Lung (tissue), 17 donors: ENCODE measurements at places on chromosomes 7 and 10. TPM values are rescaled to one million over a fixed set of nuclear protein-coding genes. Genes with fewer than 3 reads are reported as not detected.

MLXIPL gene
- total RNA-seq = 16.1 TPM

TCTN3 gene
- total RNA-seq = 43.2 TPM

ANKRD61 gene
- total RNA-seq = not detected

GRCh38 chr7:82430500-82431465 is 12.8 kb downstream of the CACNA2D1 start:
- no peak for DNase-seq

DNA sequence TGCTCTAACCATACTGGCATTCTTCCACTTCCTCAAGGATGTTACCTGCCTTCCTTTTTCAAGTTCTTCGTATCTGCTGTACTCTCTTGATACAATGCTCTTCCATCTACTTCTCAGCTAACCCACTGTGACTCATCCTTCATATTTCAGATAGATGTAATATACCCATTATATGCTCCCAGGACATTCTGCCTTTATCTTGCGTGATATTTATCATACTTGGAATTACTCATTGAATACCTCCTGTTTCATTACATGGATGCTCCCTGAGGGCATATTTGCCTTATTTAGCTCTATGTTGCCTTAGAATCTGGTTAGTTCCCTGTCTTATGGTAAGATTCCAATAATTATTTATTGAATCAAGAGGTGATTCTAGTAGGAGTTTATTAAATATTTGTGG is 706.4 kb downstream of the SORCS3 start:
- no peak for DNase-seq

DNA sequence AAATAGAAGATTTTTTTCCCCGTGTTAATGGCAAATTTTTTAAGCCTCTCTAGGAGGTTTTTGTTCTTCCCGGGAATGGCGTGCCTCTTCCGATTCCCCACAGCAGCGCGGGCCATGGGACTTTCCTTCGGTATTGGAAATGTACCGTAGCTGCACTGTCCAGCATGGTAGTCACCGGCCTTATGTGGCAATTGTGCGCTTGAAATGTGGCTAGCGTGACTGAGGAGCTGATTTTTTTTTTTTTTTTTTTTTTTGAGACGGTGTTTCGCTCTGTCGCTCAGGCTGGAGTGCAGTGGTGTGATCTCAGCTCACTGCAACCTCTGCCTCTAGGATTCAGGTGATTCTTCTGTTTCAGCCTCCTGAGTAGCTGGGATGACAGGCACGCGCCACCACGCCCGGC is 938 bp upstream of the TCTN3 start:
- DNase-seq = no peak

DNA sequence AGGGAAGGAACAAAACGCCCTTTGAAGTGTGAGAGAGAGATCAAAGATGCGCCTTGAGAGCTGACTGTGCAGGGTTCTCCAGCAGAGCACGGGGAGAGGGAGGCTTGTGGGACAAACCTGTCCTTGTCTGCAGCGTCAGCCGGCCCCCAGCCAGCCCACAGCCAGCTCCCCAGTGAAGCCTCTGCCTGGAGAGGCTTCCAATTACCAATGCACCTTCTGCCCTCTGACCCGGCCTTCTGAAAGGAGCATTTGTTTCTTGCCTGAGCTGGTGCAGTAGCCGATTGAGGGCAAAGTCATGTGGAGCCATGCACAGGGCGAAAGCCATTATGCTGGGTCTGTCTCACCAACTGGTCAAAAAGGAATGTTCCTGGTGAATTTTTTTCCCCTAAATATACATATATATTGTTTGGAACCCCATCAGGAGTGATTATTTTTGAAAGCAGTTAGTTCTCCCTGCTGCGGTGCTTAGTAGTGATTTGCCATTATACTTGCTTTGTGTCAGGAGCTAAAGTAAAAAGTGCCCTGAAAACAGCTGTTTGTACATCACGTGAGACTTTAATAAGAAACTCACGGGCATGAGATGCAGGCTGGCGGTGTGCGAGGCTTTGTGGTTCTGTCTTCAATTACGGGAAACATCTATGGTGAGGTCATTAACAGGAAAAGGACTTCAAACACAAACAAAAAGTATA is 268.6 kb downstream of the KLF6 start:
- DNase-seq = no peak

DNA sequence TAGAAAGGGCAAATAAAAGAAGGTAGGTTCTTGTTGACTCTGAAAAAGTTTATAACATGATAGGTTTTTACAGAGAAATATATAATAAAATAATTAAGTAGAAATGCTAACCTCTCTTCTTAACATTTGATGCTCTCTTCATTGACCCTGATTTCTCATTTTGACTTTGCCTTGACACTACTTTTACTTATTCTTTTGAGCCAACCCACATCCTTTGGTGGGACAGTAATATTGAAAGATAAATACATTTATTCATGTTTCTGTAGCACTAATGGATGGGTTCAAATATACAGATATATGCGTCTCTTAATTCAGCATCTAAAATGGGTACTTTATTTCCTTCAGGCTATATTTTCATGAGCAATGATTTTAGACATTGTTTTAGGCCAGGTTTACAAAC is 34.4 kb downstream of the DDC start:
- DNase-seq = no peak

DNA sequence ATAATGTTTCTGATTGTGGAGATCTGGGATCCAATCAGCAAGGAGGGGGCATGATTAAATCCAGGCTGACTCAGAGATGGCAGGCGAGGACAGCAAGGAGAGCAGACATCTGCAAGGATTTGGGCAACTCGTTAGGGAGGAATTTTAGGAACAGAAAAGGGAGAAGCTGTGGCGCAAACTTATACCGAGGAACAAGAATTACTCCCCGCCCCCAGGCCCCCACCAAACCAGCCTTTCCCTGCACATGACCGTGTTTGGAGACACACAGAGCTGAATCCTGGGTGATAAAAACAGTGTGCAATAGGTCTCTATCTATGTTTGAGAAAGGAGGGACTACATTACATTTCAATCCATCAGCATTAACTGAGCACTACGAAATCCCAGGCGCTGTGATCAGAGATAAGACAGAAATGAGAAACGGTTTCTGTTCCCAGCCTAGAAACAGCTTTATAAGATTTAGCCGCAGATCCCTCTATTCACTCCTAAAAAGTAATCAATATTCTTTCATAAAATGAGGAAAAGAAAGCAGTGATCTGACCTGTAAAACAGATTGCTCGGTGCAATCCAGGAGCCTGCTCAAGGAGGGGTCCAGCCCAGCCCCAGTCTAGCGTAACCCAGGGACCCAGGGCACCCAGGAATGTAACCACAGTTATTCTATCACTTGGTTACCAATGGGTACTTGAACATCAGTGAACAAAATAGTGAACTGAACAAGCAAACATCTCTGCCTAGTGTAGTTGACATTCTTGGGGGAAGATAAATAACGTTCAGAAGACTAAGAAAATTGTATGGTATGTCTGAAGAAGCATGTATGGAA is 37.2 kb upstream of the RAPGEF5 start:
- no peak for DNase-seq

DNA sequence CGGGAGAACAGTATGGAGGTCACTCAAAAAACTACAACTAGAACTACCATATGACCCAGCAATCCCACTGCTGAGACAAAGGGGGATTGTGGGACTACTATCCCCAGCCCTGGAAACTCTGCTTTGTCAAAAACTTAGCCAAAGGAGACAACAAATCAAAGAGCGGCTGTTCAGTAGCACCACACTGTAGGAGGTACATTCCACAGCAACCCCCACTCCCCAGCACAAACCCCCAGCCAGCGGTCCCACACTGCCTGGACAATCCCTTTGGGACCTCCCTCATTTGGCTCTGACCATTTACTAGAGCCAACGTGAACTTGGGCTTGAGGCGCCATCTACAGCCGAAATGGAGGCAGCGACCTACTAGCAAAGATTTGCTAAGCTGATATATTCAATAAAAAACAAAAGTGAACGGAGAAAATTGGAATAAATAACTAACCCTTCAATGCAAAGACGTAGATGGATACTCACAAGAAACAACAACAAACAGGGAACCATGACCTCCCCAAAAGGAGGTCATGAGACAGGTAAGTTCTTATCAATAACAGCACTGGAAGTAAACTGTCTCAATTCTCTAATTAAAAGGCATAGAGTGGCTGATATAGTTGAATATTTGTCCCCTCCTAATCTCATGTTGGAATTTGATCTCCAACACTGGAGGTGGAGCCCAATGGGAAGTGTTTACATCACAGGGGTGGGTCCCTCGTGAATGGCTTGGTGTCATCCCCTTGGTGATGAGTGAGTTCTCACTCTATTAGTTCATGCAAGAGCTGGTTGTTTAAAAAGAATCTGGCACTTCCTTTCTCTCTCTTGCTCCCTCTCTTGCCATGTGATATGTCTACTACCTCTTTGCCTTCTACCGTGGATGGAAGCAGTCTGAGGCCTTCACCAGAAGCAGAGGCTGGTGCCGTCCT is 119.0 kb upstream of the KCNMA1 start:
- DNase-seq = peak; percentile 67

DNA sequence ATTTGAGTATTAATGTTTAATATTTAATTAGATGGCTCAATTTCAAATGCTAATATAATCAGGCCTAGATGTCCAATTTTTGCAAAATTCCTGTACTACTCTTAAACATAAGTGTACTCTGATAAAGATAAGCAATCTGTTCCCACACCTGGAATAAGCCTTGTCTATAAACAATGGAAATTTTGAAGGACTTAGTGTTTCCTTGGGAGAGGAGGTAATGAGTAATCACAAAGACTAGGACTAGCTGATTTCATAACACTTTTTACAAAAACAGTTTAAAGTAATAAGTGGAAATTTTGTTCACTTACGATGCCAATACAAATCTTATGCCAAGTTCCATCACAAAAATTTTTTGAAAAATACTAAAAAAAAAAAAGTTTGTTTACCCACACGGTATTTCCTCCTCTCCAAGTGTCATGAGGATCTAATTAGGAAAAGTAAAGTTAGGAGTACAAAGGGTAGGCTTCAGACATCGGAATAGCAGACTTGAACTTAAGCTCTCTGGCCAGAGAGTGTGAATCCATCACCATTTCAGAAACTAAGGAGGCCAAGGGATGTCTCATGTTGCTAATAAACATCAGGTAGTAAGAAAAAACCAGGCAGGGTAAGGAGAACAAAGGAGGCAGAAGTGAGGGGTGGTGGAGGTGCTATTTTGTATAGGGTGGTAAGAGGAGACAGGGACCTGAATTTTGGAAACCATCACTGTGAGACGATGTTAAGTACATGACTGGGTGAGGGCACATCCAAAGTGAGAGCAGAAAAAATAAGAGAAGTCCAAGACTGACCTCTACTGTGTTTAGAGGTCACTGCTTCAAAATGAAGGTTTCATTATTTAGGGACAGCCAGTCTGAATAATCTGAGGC is 61.3 kb downstream of the RAPGEF5 start:
- DNase-seq = no peak
